Forelimb muscle (tissue), 1 donor: ENCODE measurements at places on chromosomes 11 and 22. TPM values are rescaled to one million over a fixed set of nuclear protein-coding genes. Genes with fewer than 3 reads are reported as not detected.

DNA sequence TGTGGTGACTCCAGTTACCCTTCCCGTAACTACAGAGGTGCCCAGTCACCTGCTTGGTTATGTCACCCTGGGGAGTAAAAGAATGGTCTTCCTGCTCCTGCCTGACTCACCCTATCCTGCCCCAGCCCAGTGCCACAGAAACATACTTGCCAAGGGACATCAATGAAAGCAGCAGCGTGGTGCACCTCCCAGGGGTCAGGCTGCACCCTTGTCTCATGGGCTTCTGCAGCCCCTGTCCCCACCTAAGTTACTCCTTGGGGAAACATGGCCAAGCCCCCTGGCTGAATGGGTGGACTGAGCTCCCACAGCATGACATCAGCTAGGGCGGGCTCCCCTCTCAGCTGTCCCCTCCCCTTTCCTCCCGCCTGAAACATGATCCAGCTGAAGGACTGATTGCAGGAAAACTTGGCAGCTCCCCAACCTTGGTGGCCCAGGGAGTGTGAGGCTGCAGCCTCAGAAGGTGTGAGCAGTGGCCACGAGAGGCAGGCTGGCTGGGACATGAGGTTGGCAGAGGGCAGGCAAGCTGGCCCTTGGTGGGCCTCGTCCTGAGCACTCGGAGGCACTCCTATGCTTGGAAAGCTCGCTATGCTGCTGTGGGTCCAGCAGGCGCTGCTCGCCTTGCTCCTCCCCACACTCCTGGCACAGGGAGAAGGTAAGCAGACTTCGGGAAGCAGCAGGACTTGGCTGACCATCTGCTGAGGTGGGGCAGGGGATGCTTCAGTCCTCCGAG, at the start of gene HTR3A:
Gene HTR3A (plus strand): TSS at position 368 of the 730 bp plus-strand sequence. CDS start 218 bp downstream, at position 586.
- no peak for DNase-seq

- DNase-seq = no peak
Observed at GRCh38 chr22:27859336-27859735, 57.8 kb upstream of the MN1 start.

DNA sequence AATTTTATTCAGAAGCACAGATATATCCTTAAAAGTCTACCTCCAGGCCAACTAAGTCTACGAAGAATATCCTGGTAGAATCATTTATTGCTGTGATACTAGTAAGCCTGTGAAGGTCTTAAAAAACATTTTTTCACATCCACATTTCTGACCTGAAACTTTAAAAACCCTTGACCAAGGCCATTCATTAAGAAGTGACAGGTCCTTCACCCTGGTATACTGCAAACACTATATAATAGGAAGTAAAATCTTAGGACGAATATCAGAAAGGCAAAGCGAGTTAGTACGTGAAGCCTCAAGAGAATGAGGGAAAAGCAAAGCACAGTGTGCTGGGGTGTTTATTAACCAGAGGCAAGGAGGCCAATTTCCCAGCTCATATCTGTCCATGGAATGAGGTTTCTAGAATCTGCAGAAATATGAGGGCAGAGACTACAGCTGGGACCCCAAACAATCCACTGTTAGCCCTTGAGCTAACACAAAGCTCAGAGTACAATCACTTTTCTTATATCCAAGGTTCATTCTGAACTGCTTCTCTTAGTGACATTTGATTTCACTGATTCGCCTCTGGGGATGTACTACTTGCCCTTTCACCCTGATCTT, 71.0 kb downstream of the AMBRA1 start:
- no peak for DNase-seq

DNA sequence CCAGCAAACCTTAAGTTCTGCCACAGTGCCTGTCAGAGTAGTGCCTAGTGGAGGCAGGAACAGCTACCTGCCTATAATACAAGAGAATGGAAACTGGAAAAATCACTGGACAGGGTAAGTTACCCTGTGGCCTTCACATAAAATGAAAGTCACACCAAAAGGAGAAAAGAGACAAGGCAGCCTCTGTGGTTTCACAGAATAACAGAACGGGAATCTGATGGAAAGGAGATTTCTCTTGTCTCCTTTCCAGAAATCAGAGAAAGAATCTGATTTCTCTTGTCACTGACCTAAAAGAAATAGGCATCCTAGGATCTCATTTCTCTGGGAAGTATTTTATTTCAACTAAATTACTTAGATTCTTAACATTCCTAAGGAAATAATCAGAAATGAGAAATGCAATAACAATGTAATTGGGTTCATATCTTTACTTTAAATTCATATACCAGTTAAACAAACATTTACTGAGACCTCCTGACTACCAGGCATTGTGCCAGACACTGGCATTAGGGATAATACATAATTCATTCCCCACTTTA, 41.6 kb downstream of the PRCP start:
- DNase-seq = no peak

GRCh38 chr11:1916986-1917522, 2.4 kb upstream of the TNNT3 start:
- no peak for DNase-seq

DNA sequence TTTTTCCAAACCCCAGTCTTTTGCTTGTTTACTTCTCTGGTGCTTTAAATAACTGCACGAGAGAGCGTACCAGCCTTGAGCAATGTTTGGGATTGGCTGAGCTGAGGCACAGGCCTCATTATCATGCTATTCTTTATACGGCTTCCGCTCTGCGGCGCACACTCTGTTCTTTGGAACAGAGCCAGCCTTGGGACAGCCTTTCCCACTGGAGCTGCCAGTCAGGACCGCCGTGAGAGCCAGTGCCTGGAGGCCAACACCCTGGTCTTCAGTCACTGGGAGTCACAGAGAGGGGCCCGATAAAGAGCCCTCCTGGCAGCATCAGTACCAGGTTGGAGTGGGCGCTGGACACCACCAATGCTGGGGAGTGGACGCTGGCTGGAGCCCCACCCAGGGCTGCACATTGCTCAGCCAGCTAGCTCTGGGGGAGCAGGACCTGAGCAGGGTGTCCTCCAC, 125.6 kb downstream of the BCR start:
- no peak for DNase-seq

DNA sequence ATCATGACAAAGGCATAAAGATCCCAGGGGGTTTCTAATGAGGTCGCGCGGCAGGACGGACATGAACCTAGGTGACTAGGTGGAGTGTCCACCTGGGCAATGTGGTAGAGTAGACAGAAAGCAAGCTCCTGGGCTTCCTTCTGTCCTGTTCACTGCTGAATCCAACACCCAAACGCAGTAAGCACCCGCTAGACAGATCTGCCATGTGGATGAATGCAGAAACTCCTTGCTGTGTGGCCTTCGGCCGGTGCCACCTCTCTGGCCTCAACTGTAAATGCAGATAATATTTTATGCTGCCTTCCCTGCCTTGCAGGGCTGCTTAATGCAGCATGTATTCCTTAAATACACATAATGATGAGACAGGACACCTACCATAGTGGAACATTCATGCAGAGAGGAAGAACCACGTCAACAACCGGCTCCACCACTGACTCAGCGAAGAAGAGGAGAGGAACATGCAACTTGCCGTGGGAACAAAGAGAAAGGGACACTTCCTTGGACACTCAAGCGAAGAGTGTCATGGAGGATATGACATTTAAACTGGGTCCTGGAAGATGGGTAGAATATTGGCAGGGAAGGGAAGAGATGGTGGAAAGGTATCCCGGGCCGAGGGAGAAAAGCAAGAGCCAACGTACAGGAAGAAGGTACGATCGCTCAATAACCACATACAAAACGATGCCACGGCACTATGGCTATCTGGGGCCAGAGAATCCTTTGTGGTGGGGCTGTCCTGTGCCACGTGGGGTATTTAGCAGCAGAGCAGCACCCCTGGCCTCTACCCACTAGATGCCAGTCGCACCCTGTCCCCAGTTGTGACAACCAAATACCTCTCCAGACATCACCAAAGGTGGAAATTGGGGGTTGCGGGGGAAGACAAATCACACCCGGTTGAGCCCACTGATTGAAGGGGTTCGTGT, 30.8 kb downstream of the MYH9 start:
- DNase-seq = no peak

Gene SYCE3
- polyA plus RNA-seq = not detected

DNA sequence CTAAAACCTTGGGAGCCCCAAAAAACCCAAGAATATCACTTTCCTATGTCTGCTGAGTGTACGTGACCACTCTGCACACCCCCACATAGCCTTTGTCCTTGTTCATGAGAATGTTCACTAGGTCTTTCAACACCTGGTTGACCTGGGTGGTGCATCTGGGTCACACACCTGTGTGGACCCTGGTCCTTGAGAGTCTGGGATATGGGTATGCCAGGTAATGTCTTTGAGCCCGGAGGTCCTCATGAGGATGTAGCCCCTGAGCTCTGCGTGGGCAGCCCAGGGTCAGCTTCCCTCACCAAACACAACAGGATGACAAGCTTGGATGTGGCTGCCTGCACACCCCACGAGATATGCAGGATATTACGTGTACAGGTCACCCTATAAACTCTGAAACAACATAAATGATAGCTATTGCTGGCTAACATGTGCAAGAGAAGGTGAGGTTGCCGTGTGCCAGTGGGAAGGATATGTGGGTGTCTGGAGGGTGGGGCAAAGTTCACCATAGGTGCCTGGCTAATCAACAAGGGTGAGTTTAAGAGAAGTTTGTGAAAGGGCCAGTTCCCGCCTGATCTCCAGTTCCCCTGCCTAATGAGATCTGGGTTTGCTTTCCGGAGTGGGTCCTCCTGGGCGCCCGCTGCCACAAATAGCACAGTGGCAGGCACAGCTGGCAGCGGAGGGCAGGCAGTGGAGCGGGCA, 1.4 kb upstream of the PPARA start:
- DNase-seq = no peak

Gene GLYATL1
- polyA plus RNA-seq = 0.58 TPM

Gene SLC22A8
- not detected for polyA plus RNA-seq

- no peak for DNase-seq
Observed at GRCh38 chr11:65187146-65187675, 5.5 kb downstream of the CAPN1 start.

GRCh38 chr22:39819429-39819828, 74.1 kb downstream of the ENTHD1 start:
- DNase-seq = no peak

Gene SMIM35
- 0.32 TPM for polyA plus RNA-seq

GRCh38 chr11:129724866-129725265, 90.8 kb upstream of the TMEM45B start:
- DNase-seq = no peak

- no peak for DNase-seq
Observed at GRCh38 chr22:23692598-23693291, 1.9 kb downstream of the RGL4 start.

GRCh38 chr11:17542249-17542648, 2.0 kb downstream of the USH1C start:
- DNase-seq = no peak

Gene OR51B4
- polyA plus RNA-seq = not detected

Gene OR52A1
- polyA plus RNA-seq = 0.03 TPM

Gene MUC15
- polyA plus RNA-seq = not detected

- DNase-seq = no peak
Observed at GRCh38 chr22:31148488-31148887, 8.2 kb upstream of the PLA2G3 start.

- no peak for DNase-seq
Observed at GRCh38 chr11:66866511-66866986, 9.7 kb downstream of the LRFN4 start.
